Daoy (cell line): ENCODE measurements at places on chromosomes 3 and 15. TPM values are rescaled to one million over a fixed set of nuclear protein-coding genes. Genes with fewer than 3 reads are reported as not detected.

DNA sequence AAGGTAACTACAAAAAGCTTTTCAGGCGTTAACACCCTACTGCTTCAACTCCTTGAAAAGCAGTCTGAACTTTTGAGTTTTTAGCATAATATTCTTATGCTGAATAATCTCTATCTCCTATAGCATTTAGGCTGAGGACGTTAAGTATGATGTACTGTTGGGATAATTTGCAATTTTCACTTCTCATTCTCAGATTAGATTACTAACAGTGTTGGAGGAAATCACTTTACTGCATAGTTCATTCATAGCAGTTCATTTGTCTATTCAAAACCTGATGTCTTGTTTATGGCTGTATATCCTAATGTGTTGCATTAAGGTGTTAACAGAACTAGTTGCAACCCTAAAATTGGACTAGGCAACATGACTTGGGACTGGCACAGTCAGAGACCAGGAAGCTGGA lies 983.1 kb downstream of the FHIT start:
- DNase-seq: no peak

- no peak for DNase-seq
Measured at GRCh38 chr3:186270701-186271100, 91.3 kb downstream of the DGKG start.

DNA sequence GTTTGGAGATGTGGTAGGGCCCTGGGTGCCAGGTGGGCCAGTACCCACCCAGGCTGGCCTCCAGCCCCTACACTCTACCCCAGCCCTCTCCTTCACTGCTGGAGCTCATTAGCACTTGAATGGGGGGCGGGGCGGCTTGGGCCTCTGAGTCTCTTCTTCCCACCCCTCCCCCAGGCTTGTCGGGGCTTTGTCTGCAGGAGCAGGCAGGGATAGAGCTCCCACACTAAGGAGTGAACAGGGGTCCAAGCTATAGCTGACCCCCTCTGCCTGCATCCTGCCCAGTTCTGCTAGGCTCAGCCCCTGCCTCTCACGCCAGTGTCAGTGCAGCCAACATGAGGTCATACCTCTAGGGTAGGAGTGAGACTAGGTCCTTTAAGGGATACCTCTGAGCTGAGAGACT lies 5.2 kb downstream of the GNAI2 start:
- DNase-seq: no peak

DNA sequence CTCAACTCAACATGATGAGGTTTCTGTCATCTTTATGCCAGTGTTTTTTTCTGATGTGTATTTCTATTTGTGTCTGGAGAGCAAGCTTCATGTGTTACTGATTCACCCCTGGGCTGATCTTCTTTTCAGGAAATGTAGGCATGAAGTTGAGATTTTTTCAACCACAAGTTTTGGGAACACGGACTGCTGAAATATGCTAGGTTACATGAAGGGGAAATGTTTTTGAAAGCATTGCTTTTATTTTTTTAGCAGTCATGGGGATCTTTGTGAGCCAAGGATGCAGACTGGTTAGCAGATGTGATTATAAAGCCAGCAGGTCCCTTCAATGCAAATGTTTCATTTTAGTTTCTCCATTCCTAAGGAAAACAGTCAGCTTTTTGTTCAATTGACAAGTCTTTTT lies 219.3 kb upstream of the COL8A1 start:
- DNase-seq: no peak

DNA sequence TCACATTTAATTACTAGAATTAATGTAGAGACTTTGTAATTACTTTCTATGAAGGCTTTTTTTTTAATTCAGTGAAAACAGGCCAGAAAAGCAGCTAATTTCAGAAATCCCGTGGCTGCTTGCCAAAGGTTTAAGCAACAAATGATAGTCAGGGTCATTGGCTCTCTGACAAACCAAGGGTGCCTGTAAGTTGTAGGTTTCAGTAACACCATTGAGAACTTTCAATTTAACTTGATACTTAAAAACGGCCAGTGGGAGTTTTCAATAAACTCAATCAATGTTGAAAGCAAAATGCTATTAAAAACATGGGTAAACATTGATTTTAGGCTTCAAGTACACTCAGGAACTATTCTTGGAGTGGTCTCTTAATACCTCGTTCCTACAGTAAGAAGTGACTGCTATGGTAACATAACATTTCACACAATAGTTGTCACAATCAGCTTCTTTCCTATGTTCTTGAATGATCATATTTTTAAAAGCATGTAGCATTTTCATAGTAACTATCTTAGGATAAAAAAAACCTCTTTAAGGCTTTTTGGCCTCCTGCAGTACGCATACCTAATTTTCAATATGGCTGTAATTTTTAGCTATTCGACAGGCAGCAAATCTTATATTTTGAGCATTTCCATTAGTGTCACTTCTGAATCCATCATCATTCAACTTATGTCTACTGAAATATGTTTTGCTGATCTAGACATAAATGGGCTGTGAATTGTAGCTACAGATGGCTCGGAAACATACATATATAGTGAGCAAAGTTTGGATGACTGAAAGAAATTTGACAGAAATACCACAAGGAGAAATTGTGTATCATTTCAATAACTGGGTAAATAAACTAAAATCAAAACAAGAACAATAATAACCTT lies 592.1 kb upstream of the GBE1 start:
- no peak for DNase-seq

DNA sequence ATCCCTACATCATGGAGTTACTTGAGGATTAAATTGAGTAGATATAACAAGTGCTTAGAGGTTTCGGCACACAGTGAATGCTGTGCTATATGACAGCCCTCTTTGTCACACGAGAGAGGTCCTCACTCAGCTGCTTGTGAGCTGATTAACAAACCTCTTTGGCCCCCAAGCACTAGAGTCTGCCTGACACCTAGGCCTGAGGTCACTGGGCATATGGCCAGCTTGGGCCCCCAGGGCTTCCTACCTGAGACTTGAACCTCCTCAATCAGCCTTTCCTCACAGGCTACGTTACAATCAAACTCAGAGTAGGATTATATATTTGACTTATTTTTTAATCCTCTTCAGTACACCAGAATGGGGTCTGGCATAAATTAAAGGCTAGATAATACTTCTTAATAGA lies 88.8 kb downstream of the WDR72 start:
- DNase-seq: no peak

GRCh38 chr15:59247364-59247763 lies 40.7 kb downstream of the LDHAL6B start:
- peak; percentile 53 for DNase-seq

- DNase-seq: no peak
Measured at GRCh38 chr3:59456852-59457485, 407.1 kb upstream of the CFAP20DC start.

- no peak for DNase-seq
Measured at GRCh38 chr3:19734453-19734852, 199.6 kb downstream of the EFHB start.

DNA sequence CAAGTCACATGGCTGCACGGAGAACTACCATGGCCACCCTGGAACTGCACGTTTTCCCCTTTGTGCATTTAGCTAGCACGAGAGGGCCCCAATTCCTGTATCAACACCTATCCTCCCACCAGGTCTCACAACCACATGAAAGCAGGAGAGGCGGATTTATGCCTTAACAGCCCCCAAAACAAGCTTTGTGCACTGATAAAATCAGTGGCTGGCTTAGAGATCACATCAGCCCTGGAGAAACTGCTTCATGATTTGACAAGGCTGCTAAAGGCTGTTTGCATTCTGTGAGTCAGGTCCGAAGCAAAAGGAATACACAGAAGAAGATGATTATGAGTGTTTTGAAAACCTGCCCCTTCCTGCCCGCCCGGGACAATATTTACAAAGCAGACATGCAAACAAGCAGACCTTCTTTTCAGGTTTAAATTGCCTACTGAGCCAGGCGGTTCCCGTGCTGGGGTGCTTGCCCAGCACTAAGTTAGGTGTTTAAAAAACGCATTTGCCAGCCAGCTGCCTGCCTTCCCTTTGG lies 25.9 kb downstream of the CEMIP start:
- no peak for DNase-seq

- peak; percentile 62 for DNase-seq
Measured at GRCh38 chr3:173502983-173503568, 105.5 kb downstream of the NLGN1 start.

- DNase-seq: no peak
Measured at GRCh38 chr15:60343221-60343970, 54.4 kb downstream of the ANXA2 start.

DNA sequence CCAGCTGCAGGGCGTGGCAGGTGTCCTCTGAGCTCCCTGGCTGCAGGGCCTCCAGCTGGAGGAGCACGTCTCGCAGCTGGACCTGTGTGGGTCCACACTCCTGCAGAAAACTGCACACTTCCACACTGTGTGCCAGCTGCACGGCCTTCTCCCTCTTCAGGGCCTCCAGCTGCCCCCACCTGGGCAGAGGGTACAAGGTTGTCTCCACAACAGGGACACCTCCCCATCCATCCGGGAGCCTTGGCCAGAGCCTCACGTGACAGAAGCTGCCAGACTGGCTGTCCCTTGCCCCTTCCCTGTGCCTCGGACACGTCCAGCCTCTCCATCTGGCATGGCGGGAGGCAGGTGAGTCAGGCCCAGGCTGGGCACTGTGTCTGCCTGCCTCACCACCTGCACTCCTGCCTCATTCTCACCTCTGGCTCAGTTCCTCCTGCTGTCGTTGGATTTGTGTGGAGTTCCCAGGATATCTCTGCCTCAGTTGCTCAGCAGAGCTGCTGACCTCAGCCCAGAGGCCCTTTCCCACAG lies 14.5 kb downstream of the SPTBN5 start:
- DNase-seq: no peak

- DNase-seq: no peak
Measured at GRCh38 chr15:88986949-88987590, 73.9 kb upstream of the MFGE8 start.

- DNase-seq: no peak
Measured at GRCh38 chr15:101444015-101444414, 45.5 kb downstream of the PCSK6 start.

GRCh38 chr3:156174229-156174847 lies 54.0 kb downstream of the KCNAB1 start:
- DNase-seq: peak; percentile 34

DNA sequence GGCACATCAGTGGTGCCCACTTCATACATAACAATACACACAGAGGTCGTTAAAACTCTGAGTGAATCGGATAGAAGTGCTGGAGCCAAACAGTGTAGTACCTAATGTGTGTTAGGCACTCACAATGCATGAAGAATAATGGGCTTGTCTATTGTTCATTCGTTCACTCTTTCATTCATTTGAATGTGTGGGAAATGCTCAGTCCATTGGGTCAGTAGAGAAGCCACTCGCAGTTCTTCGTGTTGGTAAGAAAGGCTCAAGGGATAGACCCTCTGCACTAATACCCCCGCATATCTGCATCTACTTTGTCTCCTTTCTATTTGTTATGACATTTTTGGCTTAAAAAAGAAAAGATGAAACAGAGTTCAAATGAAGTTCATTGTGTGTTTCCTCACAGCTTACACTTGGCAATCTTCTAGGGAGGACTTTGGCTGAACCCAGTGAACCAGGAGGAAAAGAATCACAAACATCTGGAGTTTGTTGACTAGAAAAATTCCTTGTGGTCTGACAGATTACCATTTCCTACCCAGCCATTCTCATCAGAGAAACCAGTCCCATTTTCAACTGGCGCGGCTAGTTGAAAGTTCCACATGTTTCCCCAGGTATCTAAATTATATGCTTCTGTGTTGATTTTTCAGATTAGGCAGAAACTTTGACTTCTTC lies 32.8 kb upstream of the MFSD1 start:
- peak; percentile 83 for DNase-seq

- DNase-seq: no peak
Measured at GRCh38 chr15:28272587-28272986, 49.4 kb downstream of the HERC2 start.

DNA sequence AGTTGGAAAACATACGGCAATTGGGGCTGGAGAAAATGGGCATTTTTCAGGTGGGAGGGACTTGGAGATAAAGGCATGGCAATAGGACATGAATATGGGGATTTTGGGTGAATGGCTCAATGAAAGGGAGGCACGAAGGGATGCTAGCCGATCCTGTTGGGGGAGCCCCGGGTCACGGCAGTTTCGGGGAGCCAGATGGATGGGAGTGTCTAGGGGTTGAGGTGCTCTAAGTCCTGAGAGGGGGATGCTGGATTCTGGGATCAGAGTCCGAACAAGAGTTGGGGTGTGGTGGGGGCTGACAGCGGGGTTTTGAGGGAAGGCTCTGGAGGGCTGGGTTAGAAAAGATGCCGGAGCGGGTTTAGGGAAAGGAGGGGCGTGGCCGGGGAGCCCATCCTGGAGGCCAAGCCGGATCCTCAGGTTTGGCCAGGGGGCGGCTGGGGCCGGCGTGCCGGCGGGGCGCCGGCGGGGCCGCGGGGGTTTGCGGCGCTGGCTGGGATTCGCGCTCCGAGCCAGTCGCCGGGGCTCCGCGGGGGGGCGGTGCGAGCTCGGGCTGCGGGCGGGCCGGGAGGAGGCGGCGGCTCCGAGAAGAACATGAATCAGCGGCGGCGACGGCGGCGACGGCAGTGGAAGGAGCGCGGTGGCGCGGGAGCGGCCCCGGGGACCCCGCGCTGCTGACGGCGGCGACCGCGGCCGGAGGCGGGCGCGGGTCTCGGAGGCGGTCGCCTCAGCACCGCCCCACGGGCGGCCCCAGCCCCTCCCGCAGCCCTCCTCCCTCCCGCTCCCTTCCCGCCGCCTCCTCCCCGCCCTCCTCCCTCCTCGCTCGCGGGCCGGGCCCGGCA lies at the start of gene TYRO3:
Gene TYRO3, plus strand, starts transcription at position 813 of the 839 bp plus-strand sequence. CDS start 46 bp downstream, outside the sequence.
- peak; percentile 68 for DNase-seq

DNA sequence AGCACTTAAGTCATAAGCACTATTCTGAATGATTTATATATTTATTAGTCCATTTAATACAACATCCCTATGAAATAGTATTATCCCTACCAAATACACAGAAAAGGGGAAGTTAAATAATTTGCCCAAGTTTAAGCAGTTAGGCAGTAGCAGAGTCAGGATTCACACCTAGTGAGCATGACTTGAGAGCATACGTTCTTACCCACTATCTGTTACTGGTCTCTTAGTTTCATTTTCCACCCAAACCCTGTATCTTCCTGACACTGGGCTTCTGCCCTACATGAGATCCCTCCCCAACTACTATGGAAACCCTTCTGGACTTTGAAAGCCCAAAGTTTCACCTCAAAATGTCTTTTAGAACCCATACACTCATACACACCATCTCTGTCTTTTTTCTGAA lies 4.4 kb upstream of the ATOSA start:
- DNase-seq: no peak

ROPN1B gene
- 0.27 and 0.46 TPM in 2 replicates for total RNA-seq

RASSF1 gene
- 12.7 and 21.2 TPM in 2 replicates for total RNA-seq

CCDC39 gene
- 0.65 TPM in 1 of 2 replicates, not detected in the other for total RNA-seq

IL17RE gene
- total RNA-seq: 0.06 and 0.18 TPM in 2 replicates

GPR62 gene
- total RNA-seq: not detected in 2 replicates

TLR9 gene
- total RNA-seq: not detected in 2 replicates

GASK1A gene
- total RNA-seq: 0.11 TPM in 1 of 2 replicates, not detected in the other

GOLGA6L10 gene
- 0.24 and 0.74 TPM in 2 replicates for total RNA-seq

PEX5L gene
- total RNA-seq: 0.29 and 1.5 TPM in 2 replicates

RHOV gene
- 0.15 and 0.23 TPM in 2 replicates for total RNA-seq

COLQ gene
- total RNA-seq: 0.06 and 0.29 TPM in 2 replicates

AEN gene
- 13.2 and 18.3 TPM in 2 replicates for total RNA-seq

RBP2 gene
- total RNA-seq: not detected in 2 replicates

SYNPR gene
- total RNA-seq: not detected in 2 replicates
